Fibroblast of skin of back (primary cell): ENCODE measurements at places on chromosomes 12 and 14.

DNA sequence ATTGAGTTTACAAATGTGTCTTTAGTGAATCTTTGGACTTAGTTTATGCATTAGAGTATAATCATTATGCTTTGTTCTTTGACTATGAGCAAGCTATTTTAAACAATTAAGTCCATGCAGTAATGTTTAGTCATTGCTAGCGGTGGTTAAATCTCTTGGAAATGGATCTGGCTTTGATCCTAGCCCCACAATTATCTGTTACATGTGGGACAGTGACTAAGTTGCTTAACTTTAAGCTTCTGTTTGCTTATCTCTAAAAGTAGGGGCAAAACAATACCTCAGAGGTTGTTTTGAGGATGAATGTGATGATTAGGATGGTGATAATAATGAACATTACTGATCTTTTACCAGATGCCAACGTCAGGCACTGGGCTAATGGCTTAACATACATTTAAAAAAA lies 124.2 kb downstream of the NPAS3 start:
- DNase-seq = no peak

DNA sequence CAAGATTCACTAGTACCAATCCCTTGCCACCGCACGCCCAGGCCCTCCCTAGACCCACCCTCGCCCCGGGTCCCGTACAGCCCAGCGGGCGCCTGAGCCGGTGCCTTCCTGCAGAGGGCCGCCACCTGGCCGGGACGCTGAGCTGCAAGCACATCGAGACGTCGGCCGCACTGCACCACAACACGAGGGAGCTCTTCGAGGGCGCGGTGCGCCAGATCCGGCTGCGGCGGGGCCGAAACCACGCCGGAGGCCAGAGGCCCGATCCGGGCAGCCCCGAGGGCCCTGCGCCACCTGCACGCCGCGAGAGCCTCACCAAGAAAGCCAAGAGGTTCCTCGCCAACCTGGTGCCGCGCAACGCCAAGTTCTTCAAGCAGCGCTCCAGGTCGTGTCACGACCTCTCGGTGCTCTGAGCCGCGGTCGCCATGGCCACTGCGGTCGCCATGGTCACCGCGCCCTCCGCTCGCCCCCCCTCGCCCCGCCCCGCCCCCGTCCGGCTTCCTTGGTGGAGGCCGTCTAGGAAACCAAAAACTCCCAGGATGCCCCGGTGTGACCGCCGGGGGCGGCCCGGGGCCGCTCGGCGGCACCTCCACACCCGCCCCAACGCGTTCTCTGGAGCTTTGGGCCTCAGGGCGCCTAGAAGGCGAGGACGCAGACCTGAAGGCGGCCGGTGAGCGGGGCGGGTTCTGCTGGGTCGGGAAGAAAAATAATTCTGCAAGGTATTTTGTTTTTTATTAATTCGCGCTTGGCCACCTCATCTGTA lies 3.7 kb downstream of the REM2 start:
- DNase-seq = peak; percentile 66

- DNase-seq = no peak
Measured at GRCh38 chr12:113230315-113231234, 9.3 kb downstream of the TPCN1 start.

DNA sequence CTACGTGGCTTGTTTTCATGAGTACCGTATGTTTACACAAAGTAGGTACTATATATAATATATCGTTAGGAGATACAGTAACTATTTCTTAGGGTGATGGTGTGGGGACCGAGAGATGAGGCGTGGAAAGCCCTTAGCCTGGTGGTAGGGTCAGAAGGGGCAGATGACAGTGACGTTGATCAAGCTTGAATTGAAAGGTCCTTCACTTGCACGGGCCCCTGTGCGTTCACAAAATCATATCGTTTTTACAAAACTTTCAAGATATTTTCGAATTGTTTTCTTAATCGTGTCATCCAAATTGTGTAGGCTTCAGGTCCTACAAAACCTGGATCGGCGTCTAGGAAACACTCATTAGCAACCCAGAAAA lies 881 bp upstream of the SOS2 start:
- DNase-seq = no peak

- DNase-seq = no peak
Measured at GRCh38 chr12:42969355-42969754, 379.8 kb upstream of the PRICKLE1 start.

GRCh38 chr12:101962486-101962885 lies 85.1 kb downstream of the DRAM1 start:
- DNase-seq = no peak

DNA sequence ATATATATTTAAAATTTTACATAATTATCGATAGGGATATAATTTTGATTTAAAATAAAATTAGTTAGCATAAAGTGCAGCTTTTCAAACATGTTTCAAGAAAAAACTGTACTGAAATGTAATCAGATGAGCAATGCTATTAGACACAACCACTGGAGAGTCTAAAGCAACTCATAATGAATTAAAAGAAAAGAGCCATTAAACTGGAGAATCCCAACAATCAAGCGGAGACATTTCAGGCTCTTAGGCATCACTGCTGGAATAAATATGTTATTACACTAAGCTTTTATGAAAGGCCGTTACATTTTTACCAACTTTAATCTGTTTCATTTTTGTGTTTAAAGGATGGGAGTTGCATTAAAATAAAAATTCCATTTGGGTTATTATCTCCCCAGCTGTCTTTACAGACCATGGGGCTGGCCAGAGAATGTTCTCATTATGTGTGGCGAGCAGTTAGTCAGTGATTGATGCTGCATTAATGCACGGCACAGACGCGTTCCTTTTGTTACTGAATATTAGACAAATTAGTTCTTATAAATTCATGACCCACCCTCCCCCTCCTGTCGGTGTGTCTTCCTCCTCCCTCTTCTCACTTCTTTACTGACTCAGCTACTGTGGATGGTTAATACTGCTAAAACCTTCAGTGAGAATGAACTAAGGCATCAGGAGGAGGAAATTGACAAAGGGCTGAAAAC lies 156.8 kb downstream of the PDZRN4 start:
- DNase-seq = no peak

- no peak for DNase-seq
Measured at GRCh38 chr12:49375406-49375805, 8.1 kb downstream of the SPATS2 start.

GRCh38 chr12:120267736-120268135 lies 2.2 kb upstream of the PXN start:
- DNase-seq = no peak

GRCh38 chr12:61362037-61362436 lies 898.2 kb upstream of the USP15 start:
- no peak for DNase-seq

- DNase-seq = peak; percentile 53
Measured at GRCh38 chr12:81208187-81208911, 130.5 kb downstream of the ACSS3 start.

DNA sequence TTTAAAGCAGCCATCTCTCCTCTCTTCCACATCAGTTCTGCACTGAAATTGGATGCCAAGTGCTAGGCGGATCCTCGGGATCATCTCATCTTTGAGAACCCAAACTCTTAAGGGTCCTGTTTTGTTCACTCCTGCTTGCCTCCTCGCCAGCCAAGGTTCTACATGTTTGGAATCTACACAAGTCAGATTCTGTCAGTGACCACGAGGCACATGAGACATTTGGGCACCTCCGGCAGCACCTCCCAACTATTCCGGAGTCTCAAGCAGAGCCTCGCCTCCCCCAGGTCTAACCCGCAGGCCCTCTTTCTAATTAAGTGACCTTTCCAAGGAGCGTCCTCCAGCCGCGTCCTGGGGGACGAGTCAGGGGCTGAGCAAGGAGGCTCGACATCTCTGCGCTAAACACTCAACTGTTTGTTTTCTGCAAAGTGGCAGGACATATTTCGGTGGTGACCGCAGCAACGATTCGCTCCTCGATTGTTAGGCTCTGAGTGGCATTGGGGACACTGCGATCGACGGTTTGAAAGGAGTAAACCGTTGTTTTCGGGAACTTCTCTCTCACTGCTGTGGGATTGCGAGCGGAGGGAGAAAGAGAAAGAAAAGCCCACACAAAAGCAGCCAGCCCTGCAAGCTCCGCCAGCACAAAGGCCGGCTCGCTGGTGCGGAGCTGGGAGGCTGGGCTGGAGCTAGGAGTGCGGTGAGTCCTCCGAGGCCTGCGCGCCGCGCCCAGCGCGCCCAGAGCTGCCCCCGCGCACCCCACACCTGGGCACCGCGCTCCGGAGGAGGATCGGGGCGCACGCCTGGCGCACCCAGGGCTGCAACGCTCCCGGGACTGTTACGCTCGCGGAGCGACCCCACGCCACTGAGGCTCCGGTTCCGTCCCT lies 640 bp downstream of the ARMH4 start:
- DNase-seq = peak; percentile 38
